ENCODE measurements at places on chromosomes 11 and 22.

- DNase-seq: no peak
- H3K4me1 ChIP-seq: no peaks in the 10 kb centered on the region
- no peak overlapping the region for H3K4me3 ChIP-seq
- H3K27me3 ChIP-seq: peaks cover 4% of the 10 kb centered on the region
These were observed 39.9 kb downstream of the SLCO2B1 start for GRCh38 chr11:75190652-75191329.

- DNase-seq: no peak
- no peak overlapping the region for H3K4me3 ChIP-seq
- no peaks in the 10 kb centered on the region for H3K4me1 ChIP-seq
- H3K27ac ChIP-seq: no peak overlapping the region
- H3K36me3 ChIP-seq: no peaks in the 10 kb centered on the region
- peaks cover 4% of the 10 kb centered on the region for H3K27me3 ChIP-seq
These were observed 21.3 kb downstream of the RASD2 start for GRCh38 chr22:35561796-35562526.

- DNase-seq: no peak
- H3K4me3 ChIP-seq: no peak overlapping the region
These were observed 34.8 kb upstream of the ALKBH3 start for GRCh38 chr11:43845816-43846215.

DNA sequence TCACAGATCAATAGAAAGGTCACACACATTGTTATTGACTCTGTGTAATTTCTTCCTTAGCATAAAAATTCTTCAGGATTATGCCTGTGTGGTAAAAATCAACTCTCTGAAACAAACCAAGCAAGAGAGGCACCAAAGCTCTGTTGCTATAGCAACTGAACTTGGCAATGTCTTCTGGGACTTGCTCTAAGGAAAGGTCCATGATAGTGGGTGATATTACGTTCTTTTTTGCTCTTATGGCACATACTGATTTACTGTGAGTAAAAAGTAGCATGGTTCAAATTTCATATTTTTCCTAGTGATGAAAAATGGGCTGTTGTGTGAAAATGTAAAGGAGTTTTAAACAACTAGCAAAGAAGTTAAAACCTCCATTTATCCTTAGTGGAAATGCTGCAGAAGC is 66.4 kb downstream of the SVIP start:
- 0 out of 2 replicates have a peak, but pooled peaks cover 4% of the 10 kb centered on the region for H3K4me1 ChIP-seq
- no peak overlapping the region for H3K27ac ChIP-seq
- no peak overlapping the region for H3K4me3 ChIP-seq
- H3K27me3 ChIP-seq: no peaks in the 10 kb centered on the region
- DNase-seq: no peak

DNA sequence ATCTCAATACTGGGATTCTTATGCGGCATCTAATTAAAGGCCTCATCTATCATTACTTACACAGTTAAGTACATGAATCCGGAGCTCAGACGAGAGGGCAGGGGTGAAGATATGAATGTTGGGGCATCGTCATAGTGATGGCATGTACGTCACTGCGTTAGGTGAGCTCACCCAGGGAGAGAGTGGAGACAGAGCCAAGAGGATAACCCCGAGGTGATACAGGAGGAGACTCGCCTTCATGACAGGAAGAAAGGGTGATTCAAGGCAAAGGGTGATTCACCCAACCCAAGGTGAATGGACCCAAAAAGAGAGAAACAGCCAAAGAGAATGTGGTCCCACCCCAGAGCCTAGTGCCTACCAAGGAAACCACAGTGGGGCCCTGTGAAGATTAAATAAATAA is 132.9 kb upstream of the BLID start:
- H3K4me3 ChIP-seq: no peak overlapping the region
- H3K27me3 ChIP-seq: no peaks in the 10 kb centered on the region
- H3K36me3 ChIP-seq: no peaks in the 10 kb centered on the region

- H3K36me3 ChIP-seq: no peaks in the 10 kb centered on the region
- peaks cover 5% of the 10 kb centered on the region for H3K4me1 ChIP-seq
- no peaks in the 10 kb centered on the region for H3K27me3 ChIP-seq
- H3K27ac ChIP-seq: no peak overlapping the region
- no peak for DNase-seq
These were observed 7.1 kb upstream of the ENDOD1 start for GRCh38 chr11:95082576-95083001.

GRCh38 chr11:84721561-84721961 is 905.6 kb downstream of the DLG2 start:
- no peaks in the 10 kb centered on the region for H3K4me1 ChIP-seq
- H3K27ac ChIP-seq: no peak overlapping the region
- H3K4me3 ChIP-seq: no peak overlapping the region
- no peak for DNase-seq
- no peaks in the 10 kb centered on the region for H3K36me3 ChIP-seq

DNA sequence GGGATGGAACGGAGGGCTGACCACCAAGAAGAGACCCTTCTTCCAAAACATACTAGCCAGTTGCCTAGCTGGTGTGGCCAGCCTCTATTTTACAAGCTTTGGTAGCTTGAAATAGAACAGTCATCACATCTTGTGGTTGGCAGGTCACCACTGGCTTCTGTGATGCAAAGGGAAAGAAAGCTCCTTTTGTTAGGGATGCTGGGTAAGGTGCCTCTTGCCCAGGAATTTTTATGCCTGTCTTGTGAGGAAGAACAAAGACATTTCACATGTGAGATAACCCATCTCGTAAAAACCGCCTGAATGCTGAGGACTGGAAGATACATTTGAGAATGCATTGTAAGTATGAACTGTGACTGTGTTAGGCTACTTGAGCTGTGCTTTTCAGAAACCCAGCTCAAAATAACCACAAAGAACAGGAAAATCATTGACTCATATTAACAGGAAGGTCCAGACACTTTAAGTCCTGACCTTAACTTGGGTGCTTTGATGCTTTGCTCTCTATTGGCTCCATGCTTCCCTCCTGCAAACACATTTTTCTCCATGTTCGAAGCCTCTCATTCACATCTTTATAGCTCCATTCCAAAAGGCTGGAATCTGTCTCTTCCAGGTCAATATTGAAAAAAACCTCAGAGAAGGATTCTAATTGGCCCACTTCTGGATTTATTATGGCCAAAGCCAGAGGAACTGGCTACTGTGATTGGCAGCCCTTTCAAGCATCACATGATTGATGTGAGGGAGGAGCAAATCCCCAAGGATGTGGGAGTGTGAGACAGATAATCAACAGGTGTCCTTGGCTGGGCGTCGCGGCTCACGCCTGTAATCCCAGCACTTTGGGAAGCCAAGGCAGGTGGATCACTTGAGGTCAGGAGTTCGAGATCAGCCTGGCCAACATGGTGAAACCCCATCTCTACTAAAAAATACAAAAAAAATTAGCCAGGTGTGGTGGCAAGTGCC is 53.9 kb downstream of the MICAL2 start:
- DNase-seq: no peak
- H3K27me3 ChIP-seq: no peaks in the 10 kb centered on the region
- no peaks in the 10 kb centered on the region for H3K36me3 ChIP-seq
- H3K27ac ChIP-seq: no peak overlapping the region
- no peak overlapping the region for H3K4me3 ChIP-seq

GRCh38 chr11:88695689-88696414 is 358.3 kb upstream of the CTSC start:
- no peak for DNase-seq
- H3K27ac ChIP-seq: no peak overlapping the region
- no peaks in the 10 kb centered on the region for H3K4me1 ChIP-seq
- H3K36me3 ChIP-seq: no peaks in the 10 kb centered on the region

GRCh38 chr22:28402539-28402938 is 277.1 kb downstream of the TTC28 start:
- no peak overlapping the region for H3K4me3 ChIP-seq
- H3K27me3 ChIP-seq: no peaks in the 10 kb centered on the region
- H3K4me1 ChIP-seq: no peaks in the 10 kb centered on the region
- peak; percentile 24 for DNase-seq
- no peaks in the 10 kb centered on the region for H3K36me3 ChIP-seq
- H3K27ac ChIP-seq: no peak overlapping the region

GRCh38 chr11:125373426-125374391 is 122.4 kb downstream of the FEZ1 start:
- H3K4me1 ChIP-seq: no peaks in the 10 kb centered on the region
- no peak overlapping the region for H3K4me3 ChIP-seq
- DNase-seq: peak; percentile 42
- H3K27ac ChIP-seq: no peak overlapping the region
- peaks cover 1% of the 10 kb centered on the region for H3K27me3 ChIP-seq
- H3K36me3 ChIP-seq: no peaks in the 10 kb centered on the region

DNA sequence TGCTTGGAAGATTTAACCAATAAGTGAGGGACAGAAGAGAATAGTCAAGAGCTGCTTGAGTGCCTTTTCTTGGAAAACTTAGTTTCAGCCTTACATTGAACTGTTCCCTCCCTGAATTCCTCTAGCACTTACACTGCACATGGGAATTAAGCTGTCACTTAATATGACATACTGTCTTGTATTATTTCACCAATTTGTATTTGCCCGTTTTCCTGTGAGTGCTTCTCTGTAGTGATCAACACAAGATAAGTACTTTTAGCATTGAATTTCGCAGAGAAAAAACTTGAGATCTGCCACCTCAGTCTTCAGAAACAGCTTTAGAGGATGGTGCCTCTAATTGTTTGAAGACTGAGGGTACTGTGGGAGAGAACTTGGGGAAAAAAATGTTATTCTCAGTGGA is 3.7 kb downstream of the SPCS2 start:
- H3K4me3 ChIP-seq: peak overlapping the region; percentile 88
- H3K36me3 ChIP-seq: peaks cover 12% of the 10 kb centered on the region
- no peaks in the 10 kb centered on the region for H3K27me3 ChIP-seq
- H3K27ac ChIP-seq: peak overlapping the region; percentile 92

- no peaks in the 10 kb centered on the region for H3K27me3 ChIP-seq
- no peaks in the 10 kb centered on the region for H3K36me3 ChIP-seq
- DNase-seq: no peak
- peaks cover 3% of the 10 kb centered on the region for H3K4me1 ChIP-seq
- H3K27ac ChIP-seq: no peak overlapping the region
These were observed 61.4 kb upstream of the CTSC start for GRCh38 chr11:88398791-88399570.

GRCh38 chr11:11380883-11381282 is 27.8 kb upstream of the CSNK2A3 start:
- no peak overlapping the region for H3K27ac ChIP-seq
- H3K36me3 ChIP-seq: peaks cover 3% of the 10 kb centered on the region
- no peak overlapping the region for H3K4me3 ChIP-seq
- DNase-seq: no peak
- no peaks in the 10 kb centered on the region for H3K27me3 ChIP-seq
- H3K4me1 ChIP-seq: no peaks in the 10 kb centered on the region

DNA sequence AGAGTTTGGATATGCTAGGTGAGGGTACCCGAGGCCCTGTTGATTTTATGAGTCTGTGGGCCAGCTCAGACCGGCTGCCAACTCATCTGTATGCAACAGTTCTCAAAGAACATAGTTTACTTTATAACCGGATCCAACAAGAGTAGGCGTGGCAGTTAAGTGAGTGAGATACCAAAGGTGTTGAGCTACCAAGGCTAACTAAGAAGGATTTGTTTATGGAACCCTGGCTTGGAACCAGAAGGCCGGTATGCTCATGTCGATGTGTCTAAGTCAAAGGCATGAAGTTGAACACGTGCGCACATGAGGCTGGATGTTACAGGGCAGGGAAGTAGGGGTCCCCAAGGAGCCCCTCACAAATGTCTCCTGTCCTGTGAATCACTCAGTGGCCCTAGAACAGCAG is at the start of gene KCNJ1:
Gene KCNJ1 (minus strand): TSS at position 20 of the 400 bp plus-strand sequence. CDS start 27,053 bp downstream, outside the sequence.
- H3K36me3 ChIP-seq: no peaks in the 10 kb centered on the region
- H3K4me1 ChIP-seq: no peaks in the 10 kb centered on the region
- H3K4me3 ChIP-seq: no peak within 1 kb of the TSS
- H3K27me3 ChIP-seq: no peaks in the 10 kb centered on the region
- DNase-seq: no peak

- H3K4me1 ChIP-seq: no peaks in the 10 kb centered on the region
- DNase-seq: no peak
- H3K27ac ChIP-seq: no peak overlapping the region
- H3K36me3 ChIP-seq: no peaks in the 10 kb centered on the region
- no peak overlapping the region for H3K4me3 ChIP-seq
- H3K27me3 ChIP-seq: peaks cover 4% of the 10 kb centered on the region
These were observed 37.6 kb downstream of the ART5 start for GRCh38 chr11:3604167-3604566.

DNA sequence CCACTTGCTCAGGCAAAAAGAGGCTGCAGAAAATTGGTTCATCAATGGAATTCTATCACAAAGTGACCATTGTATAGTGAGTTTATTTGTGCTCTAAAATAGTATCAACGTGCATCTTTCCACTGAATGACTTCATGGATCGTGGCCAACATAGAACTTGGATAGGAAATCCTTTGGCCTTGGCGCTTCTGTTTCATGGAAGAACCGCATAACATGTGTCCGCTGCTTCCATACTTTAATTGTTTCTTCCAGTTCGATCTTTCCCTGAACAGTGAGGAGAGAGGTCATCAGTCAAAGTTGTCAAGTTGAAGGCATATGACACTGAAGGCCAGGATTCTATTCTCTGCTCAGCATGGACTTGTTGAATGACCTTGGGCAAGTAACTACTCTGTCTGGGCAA is 4.5 kb downstream of the NDUFA6 start:
- H3K36me3 ChIP-seq: peaks cover 7% of the 10 kb centered on the region
- DNase-seq: no peak
- H3K27me3 ChIP-seq: no peaks in the 10 kb centered on the region
- H3K4me3 ChIP-seq: no peak overlapping the region
- no peak overlapping the region for H3K27ac ChIP-seq

- H3K36me3 ChIP-seq: peaks cover 17% of the 10 kb centered on the region
- H3K4me3 ChIP-seq: no peak overlapping the region
- H3K27me3 ChIP-seq: no peaks in the 10 kb centered on the region
- peak overlapping the region; percentile 22 for H3K27ac ChIP-seq
- no peak for DNase-seq
These were observed 5.9 kb downstream of the RPS6KA4 start for GRCh38 chr11:64364911-64365310.

GRCh38 chr11:1116104-1116503 is 41.4 kb downstream of the MUC2 start:
- no peak overlapping the region for H3K27ac ChIP-seq
- H3K4me3 ChIP-seq: no peak overlapping the region
- no peaks in the 10 kb centered on the region for H3K27me3 ChIP-seq
- H3K36me3 ChIP-seq: no peaks in the 10 kb centered on the region

GRCh38 chr22:43850529-43850928 is 11.8 kb downstream of the SULT4A1 start:
- no peaks in the 10 kb centered on the region for H3K36me3 ChIP-seq
- H3K4me3 ChIP-seq: no peak overlapping the region
- H3K4me1 ChIP-seq: no peaks in the 10 kb centered on the region
- no peak overlapping the region for H3K27ac ChIP-seq
- no peak for DNase-seq
- H3K27me3 ChIP-seq: peaks cover 4% of the 10 kb centered on the region
